ENCODE measurements at places on chromosomes 1 and 21.

DNA sequence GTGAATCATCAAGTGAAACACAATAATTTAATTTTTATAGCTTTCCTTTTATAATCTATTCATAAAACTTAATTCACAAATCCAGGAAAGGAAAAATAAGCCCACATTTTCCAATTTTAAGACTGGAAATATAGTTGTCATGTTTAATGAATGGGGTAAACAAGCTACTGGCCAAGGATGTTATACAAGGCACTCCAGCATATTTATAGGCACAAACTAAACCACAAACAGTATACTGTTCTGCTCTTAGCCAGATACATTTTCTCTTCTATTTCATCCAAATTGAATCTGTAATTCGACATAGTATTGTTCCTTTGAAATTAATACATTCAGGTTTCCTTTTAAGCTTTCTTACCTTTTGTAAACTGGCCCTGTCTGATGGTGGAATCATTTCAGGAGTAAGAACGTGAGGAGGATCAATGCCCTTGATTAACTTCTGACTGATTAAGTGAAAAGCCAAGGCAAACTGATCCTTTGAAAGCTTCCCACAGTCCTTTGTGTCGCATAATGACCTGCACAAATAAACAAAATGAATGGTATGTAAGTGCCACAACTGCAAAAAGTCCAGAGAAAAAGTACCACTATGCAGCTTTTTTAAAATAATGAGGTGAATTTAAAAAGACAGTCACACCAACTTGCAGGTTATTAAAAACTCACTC, 74.4 kb downstream of the EPS15 start:
- DNase-seq: no peak

DNA sequence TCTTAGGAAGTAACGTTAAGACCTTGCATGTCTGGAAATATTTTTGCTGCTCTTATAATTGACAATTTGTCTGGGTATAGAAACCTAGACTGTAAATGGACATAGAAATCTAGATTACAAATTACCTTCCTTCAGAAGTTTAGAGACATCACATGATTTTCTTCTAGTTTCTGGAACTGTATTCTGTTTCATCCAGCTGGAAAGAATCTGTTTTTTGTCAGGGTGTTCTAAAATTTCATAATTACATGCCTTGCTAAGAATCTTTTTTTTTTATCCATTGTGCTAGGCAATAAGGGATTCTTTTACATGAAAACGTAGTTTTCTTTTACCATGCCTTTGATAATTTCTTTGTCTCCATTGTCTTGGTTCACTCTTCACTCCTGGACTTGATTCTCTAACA, 20.7 kb upstream of the S100A7 start:
- no peak for DNase-seq

GRCh38 chr1:83503153-83503552, 495.8 kb downstream of the TTLL7 start:
- no peak for DNase-seq

DNA sequence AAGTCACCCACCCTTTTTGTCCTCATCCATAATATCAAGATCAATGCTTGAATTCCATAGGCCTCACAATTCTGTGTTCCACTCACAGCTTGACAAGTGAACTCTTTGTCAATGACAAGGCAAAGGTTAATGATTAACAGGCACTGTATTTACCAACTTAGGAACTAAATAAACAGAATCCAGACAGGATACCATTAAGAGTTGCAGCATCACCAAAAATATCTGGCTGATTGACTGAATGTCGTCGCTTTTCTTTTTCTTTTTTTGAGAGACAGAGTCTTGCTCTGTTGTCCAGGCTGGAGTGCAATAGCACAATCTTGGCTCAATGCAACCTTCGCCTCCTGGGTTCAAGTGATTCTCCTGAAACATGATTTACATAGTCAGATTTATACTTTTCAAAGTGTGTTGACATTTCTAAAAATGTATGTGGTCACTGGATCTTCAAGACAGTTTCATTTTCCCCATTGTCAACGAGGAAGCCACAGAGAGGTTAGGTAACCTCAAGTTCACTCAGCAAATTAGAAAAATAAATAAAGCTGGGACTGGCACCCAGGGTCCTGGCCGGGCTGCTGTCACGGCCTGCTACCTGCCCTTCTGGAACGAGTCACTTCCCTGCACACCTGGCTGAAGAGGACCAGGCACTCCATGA, 81.0 kb downstream of the PDE9A start:
- no peak for DNase-seq

GRCh38 chr1:221944247-221944870, 202.5 kb upstream of the DUSP10 start:
- DNase-seq: no peak

- no peak for DNase-seq
Observed at GRCh38 chr1:184035719-184036516, 1.6 kb downstream of the COLGALT2 start.

DNA sequence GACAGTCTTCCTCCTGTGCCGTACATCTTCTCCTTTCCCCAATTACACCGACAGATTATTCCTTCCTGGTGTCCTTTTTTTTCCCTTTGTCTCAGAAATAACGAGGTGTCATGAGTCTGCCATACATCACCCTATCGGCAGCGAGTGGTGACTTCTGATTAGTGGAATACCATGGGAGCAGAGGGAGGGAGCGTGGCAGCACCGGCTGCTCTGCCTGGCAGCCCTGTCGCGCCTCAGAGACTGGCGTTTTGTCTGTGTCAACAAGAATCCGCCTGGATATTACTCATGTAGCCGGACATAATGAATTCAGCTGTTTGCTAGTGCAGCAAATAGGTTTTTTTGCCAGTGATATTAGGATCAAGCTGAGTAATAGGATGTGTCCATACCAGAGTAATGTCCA, 51.8 kb downstream of the UTP25 start:
- peak; percentile 67 for DNase-seq

DNA sequence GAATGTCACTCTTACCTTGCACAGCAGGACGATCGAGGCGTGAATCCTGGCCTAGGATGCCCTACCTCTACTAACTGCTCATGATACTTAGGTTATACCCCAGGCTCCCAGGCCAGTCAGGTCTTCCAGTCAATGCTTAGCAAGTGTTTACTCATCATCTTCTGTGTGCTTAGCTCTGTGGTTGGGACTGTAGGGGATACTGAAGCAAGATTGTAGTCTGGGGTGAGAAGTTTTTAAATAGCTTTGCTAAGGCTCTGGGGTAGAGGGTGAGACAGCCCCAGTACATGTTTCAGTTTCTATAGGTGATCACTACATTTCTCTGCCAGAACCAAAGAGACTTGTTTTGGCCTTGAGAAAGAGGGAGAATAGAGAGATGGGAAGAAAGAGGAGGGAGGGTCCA, 250.8 kb upstream of the KIAA0040 start:
- no peak for DNase-seq

DNA sequence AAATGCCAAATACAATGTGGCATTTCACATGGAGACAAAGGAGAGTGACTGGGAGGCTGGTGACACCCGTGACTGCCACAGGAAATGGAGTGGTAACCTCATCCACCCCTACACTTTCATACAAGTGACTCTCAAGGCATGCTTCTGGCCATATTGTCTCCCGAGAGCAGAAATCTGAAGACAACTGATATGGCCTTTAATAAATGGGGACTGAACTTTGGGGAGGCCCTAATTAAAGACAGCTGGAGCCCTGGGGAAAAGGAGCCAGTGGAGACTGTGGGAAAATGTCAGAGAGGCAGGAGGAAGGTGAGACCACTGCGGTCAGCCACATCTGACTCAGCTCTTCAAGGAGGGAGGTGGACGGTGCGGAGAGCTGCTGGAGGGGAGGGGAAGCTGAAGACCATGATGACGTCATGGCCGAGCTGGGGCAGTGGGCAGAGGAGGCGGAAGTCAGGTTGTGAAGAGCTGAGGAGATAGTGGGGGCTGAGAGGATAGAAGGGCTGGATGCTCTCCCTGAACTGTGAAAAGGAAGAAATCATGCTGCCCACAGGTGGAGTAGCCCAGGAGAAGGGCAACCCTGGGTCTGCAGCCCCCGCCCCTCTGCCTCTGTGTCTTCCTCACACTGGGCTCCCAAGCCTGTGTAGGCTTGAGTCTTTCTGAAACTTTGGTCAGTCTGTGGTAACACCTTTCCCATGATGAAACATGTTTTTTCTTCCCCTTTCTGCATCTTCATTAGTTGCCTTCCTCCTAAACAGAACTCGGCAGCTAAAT, 14.0 kb upstream of the NCF2 start:
- DNase-seq: peak; percentile 93

- no peak for DNase-seq
Observed at GRCh38 chr1:230185076-230186001, 118.3 kb downstream of the GALNT2 start.

DNA sequence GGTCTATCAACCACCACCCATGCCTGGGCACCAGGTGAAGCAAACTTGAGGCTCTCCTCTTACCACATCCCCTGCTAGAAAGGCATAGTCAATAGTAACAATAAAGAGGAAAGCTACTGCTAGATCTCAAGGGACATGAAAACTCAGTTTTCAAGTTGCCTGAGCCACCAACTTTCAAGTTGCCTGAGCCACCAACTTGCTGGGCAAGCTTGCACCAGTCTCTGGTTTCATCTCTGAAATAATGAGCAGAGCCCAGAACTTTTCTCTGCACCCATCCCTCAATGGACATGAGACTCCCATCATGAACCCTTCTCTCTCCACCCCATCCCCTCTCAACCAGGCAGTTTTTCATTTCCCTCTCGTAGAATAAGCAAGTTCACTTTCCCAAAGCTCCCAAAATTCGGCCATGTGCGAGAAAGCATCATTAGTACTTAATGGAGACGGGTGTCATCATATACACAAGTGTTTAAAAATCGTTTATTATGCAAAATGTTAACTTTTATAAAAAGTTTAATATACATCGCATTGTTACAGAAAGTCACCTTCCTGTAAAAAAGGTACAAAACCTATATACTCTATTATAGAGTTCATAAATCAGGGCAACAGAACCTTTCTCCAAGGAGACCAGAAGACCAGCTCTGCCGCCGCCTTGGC, 1.7 kb downstream of the ID3 start:
- DNase-seq: no peak

GRCh38 chr1:41226815-41227434, 15.2 kb downstream of the SCMH1 start:
- DNase-seq: no peak

GRCh38 chr1:62612770-62613169, 15.4 kb downstream of the ANGPTL3 start:
- DNase-seq: no peak

DNA sequence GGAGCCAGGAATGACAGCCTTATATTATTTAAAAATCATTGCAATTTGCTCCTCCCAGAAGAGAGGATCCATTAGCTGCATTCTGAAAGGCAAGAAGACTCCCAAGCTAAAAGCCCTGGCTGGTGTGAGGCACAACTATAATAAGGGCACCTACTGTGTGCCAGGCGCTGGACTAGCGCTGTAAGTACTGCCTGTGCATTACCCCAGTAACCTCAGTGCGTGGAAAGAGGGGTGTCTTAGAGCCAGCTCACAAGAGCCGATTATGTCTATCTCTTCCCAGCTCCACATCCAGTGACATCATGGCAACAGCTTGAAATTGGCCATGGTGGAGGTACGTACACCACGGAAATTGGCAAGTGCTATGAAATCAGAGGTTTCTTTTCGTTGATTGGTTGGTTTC, 141.7 kb upstream of the IRF2BP2 start:
- no peak for DNase-seq

DNA sequence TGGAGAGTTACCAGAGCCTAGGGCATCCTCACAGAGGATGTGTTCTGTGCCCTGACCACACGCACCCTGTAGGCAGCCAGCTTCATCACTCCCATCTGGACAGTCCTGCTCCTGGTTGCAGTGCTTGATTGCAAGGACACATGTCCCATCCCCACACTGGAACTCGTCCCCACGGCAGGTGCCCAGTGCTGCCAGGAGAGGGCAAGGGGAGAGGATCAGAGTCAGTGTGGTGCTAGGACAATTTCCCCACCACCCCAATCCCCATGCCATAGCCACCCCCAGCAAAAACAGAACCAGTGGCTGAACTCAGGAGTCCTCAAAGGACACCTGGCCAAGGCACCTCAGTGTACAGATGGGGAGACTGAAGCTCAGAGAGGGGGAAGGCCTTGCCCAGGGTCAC, 37.2 kb upstream of the MAGOH start:
- no peak for DNase-seq

GRCh38 chr1:159827549-159827948, 876 bp downstream of the SLAMF8 start:
- DNase-seq: no peak

DNA sequence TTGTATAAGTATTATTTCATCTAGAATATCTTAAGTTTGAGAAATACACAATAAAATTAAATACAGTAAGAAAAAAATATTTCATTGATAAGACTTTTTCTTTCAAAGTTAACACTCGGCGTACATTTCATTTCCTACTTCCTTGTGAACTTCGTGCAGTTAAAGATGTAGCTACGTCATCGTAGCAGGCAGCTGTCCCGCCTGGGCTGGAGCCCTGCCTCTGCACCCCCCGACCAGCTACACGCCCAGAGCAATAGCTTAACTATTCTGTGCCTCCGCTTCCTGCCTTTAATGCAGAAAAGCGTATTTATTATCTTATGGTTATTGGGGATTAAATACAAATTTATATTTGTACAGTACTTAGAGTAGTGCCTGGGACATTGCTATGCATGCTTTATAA, 53.5 kb downstream of the CLSTN1 start:
- no peak for DNase-seq

DNA sequence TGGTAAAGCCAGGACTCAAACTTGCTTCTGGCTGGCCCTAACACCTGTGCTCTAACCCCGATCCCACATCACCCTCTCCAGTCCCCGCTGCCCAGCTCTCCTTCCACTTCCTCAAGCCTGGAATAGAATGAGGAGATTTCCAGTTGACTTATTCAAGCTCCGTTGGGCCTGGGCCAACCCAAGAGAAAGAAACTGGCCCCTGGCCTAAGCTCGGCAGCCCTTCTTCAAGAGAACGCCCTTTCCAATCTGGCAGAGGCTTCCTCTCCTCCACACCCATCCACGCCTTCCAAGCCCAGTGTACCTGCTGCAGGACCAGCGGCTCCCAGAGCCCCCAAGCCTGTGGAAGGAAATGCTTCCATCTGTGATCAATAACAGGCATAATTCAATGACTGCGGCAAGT, 51.9 kb downstream of the LRRN2 start:
- DNase-seq: no peak

DNA sequence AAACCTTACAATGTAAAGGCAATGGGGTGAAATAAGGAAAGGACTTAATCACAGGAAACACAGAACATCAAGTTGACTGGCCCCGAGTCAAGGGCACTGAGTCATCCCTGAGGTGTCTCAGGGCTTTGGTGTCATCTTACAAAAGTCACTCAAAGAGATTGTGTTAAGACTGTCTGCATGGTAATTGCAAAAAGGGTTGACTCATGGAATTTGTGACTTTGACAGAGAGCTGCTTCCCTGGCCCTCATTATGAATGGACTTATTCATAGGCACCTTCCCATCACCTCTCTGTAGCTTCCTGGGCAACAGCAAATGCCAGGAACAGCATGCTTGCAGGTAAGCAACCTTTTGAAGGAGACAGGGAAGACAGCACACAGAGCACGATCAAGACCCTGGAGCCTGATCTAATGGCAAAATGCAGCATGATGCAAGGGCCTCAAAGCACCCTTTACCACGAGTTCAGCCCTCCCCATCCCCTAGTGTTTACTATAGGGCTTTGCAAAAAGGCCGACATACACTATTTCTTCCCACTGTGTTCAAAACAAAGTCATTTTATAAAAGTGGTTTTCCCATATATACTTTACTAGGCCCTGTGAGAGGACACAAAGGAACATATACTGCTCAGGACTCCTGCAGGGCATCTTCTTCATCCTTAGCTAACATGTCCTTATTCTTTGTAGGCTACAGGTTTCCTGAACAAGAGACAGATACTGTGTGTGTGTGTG, 17.1 kb downstream of the ZP4 start:
- DNase-seq: peak; percentile 93
